ENCODE measurements at places on chromosomes 1 and 21.

- no peak overlapping the region for H3K4me3 ChIP-seq
- peaks cover 26% of the 10 kb centered on the region for H3K4me1 ChIP-seq
- H3K27ac ChIP-seq, result no peak overlapping the region
These were observed 60.9 kb upstream of the LAX1 start for GRCh38 chr1:203704120-203704519.

- H3K4me1 ChIP-seq, result no peaks in the 10 kb centered on the region
- no peak overlapping the region for H3K27ac ChIP-seq
- no peak overlapping the region for H3K4me3 ChIP-seq
- no peak for DNase-seq
These were observed 13.5 kb downstream of the ZZZ3 start for GRCh38 chr1:77668924-77669449.

- no peak overlapping the region for H3K27ac ChIP-seq
- no peaks in the 10 kb centered on the region for H3K27me3 ChIP-seq
- H3K4me1 ChIP-seq, result no peaks in the 10 kb centered on the region
These were observed 42.4 kb upstream of the GRHL3 start for GRCh38 chr1:24276791-24277190.

DNA sequence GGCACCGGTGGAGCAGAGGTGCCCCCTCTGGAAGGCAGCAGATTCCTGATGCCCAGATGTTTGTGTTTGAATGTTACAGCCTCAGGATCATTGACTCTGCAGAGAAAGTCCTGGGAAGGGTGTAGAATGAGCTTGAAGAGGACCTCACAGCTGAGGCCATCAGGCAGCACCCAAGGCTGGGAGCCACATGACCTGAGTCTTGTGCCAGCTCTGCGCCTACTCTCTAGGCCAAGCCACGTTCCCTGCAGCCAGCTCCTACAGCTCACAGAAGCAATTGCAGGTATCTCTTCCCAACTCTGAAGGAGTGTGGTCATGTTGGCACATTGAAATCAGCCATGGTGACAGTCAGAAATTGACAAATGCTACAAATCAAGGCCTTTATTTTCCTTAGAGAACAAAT is 36.3 kb downstream of the GRHL3 start:
- no peaks in the 10 kb centered on the region for H3K36me3 ChIP-seq
- H3K27ac ChIP-seq, result no peak overlapping the region
- no peaks in the 10 kb centered on the region for H3K27me3 ChIP-seq
- no peak for DNase-seq

DNA sequence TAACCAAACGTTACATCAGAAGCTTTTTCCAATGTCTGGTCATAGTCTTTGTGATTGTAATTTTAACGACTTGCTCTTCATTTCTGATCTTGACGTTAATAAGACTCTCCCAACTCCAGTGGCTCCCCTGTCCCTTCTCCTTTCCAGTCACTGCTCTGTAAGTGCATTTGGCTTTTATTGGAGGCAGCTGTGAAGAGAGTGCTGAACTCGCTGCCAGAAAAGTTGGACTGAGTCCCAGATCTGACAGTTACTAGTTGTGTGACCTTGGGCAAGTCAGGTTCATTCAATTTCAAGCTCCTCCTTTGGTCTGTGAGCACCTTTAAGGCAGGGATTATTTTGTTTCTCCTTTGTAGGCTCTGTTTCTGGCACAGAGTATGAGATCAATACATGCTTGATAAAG is 109.6 kb upstream of the TSPAN2 start:
- H3K4me3 ChIP-seq, result no peak overlapping the region
- H3K27ac ChIP-seq, result no peak overlapping the region
- DNase-seq, result no peak

All from esophagus squamous epithelium (tissue), 5 donors.